ENCODE measurements at places on chromosomes 12 and 14. TPM values are rescaled to one million over a fixed set of nuclear protein-coding genes. Genes with fewer than 3 reads are reported as not detected.

- peaks cover 4% of the 10 kb centered on the region for H3K4me1 ChIP-seq
- no peak for DNase-seq
- no peaks in the 10 kb centered on the region for H3K36me3 ChIP-seq
- no peaks in the 10 kb centered on the region for H3K27me3 ChIP-seq
- H3K4me3 ChIP-seq, result no peak overlapping the region
Measured at GRCh38 chr14:71289536-71289935, 382.3 kb downstream of the PCNX1 start.

RDH12 gene
- total RNA-seq, result 27.3 TPM

- H3K4me1 ChIP-seq, result peaks cover 4% of the 10 kb centered on the region
- H3K4me3 ChIP-seq, result no peak overlapping the region
Measured at GRCh38 chr14:61297581-61297980, 16.4 kb upstream of the TMEM30B start.

DNA sequence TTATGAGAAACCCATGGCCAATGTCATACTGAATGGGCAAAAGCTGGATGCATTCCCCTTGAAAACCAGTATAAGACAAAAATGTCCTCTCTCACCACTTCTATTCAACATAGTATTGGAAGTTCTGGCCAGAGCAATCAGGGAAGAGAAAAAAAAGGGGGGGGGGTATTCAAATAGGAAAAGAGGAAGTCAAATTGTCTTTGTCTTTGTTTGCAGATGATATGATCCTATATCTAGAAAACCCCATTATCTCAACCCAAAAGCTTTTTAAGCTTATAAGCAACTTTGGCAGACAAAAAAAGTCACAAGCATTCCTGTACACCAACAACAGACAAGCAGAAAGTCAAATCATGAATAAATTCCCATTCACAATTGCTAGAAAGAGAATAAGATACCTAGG, 19.5 kb downstream of the GLIPR1L1 start:
- no peak overlapping the region for H3K27ac ChIP-seq
- DNase-seq, result no peak
- no peaks in the 10 kb centered on the region for H3K4me1 ChIP-seq
- H3K36me3 ChIP-seq, result no peaks in the 10 kb centered on the region

Data from suprapubic skin (tissue), 4 donors.